NCI-H187 (cell line): ENCODE measurements at places on chromosomes 4 and X.
A peak's percentile ranks its signal among the peaks of the same experiment; 100 is the strongest.

DNA sequence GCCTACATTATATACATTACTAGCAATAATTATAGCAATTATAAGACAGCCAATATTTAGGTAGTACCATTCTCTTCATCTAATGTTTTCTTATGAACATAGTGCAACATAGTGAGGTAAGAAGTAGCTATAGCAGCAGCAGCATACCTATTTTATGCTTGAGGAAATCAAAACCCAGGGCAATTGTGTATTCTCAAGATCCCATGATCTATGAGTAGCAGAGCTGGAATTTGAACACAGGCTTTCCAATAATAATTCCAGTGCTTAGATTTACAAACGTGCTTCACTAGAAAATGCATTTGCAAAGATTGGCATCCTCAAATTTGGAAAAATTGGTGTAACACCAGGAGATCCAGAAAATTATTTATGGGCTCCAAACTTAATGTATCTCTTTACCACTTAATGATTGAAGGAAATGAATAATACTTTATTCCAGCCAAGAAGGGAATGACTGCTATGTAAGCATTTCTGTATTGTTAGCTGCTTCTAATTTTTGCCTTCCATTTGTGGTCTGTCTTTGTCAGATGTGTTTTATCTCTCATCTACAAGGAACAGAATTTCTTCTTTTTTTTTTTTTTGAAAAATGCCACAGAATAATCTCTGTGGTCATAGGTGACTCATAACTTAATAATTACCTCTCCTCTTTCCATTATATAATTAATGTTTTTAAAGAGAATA lies 451.1 kb downstream of the ARAP2 start:
- no peak for DNase-seq

GRCh38 chr4:37594099-37594498 lies 92.1 kb downstream of the RELL1 start:
- DNase-seq = no peak

- no peak for DNase-seq
These were observed 33.3 kb downstream of the TENM3 start for GRCh38 chr4:182276210-182277109.

DNA sequence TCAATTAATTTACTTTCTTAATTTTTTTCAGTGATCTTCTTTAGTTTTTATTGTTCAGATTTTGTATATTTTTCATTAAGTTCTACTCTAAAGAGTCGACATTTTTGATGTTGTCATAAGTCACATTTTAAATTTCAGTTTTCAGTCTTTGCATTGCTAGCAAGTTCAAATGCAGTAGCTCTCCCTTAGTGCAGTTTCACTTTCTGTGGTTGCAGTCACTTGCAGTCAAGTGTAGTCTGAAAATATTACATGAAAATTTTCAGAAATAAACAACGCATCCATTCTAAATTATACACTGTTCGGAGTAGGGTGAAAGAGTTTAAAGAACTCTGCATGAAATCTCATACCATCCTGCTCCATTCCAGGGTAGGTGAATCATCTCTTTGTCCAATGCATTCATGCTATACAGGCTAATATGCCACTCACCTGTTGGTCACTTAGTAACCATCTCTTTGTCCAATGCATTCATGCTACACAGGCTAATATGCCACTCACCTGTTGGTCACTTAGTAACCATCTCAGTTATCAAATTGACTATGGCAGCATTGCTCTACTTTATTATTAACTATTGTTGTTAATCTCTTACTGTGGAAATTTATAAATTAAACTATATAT lies 356.9 kb downstream of the STPG2 start:
- DNase-seq = no peak

- peak; percentile 49 for DNase-seq
These were observed at the start of gene ADAMTS3 for GRCh38 chr4:72568959-72569718. Gene ADAMTS3 (minus strand): TSS chr4:72569221. CDS start chr4:72568762, 459 bp downstream.
